ENCODE measurements at places on chromosomes 3 and 15.

- no peak for DNase-seq
Measured at GRCh38 chr3:139423232-139423631, 33.8 kb upstream of the COPB2 start.

GRCh38 chr3:30538791-30539190 is 67.6 kb upstream of the TGFBR2 start:
- no peak for DNase-seq

DNA sequence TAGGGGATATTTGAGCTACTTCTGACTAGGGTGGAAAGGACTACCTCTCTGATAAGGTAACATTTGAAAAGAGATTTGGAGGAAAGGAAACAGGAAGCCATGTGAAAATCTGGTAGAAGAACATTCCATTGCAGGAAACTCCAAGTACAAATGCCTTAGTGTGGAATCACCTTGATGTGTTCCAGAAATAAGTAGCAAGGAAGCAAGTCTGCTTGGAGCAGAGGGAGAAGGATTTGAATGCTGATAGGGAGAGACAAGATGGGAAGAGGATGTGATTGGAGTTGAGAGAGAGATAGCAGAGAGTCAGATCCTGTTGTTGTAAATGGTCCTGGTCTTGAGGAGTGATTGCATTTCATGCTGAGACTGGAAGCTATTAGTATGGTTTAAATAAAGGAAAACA is 335.1 kb upstream of the DCBLD2 start:
- no peak for DNase-seq

DNA sequence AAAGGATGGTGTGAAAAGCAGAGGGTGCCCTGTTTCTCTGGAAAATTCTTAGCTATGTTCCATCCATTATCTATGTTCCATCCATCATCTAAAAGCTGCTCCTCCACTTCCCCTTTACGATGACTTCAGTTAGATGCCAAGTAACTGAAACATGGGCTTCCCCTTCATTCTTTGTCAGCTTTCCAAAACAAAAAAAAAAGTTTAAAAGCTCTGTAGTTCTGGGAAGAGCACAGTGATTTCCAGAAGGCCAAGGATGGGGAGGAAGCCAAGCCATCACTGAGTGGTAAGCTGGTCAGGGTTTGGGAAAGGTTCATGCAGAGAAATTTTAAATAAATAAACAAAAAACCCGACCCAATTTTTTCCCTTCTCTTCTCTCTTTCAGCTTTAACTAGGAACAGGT is 111.5 kb downstream of the CFAP44 start:
- no peak for DNase-seq

- no peak for DNase-seq
Measured at GRCh38 chr3:154536751-154537150, 106.8 kb upstream of the GPR149 start.

- DNase-seq = no peak
Measured at GRCh38 chr3:54322354-54322753, 200.0 kb downstream of the CACNA2D3 start.

- DNase-seq = no peak
Measured at GRCh38 chr3:102614585-102614984, 179.8 kb downstream of the ZPLD1 start.

DNA sequence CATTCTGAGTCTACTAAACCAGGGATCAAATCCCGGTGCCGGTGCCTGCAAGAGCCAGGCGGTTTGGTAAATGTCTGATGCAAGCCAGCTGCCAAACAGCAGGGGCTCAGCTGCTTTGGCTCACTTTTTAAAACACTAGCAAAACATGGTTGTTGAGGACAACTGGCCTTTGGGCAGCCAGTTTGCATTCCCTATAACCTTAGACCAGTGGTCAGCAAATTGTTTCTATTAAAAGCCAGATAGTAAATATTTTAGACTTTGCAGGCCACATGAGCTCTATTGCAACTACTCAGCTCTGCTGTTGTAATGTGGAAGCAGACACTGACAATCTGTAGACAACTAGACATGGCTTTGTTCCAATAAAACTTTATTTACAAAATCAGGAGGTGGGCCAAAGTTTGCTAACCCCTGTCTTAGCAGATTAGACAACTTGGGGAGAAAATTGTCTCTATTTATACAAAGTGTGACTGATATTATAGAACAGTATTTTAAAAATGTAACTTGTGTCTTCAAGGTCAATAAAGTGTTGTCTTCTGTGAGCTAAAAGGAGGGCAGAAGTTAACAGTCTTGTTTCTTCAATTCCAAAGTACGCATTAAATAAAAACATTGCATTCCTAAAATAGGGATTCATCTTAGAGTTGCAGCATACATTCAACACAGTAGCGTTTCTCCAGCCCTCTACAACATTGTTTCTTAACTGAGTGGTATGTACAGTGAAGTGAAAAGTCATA is 67.6 kb downstream of the SSUH2 start:
- no peak for DNase-seq

GRCh38 chr3:119352034-119352609 is 57.9 kb downstream of the ARHGAP31 start:
- DNase-seq = no peak

- no peak for DNase-seq
Measured at GRCh38 chr3:18012436-18012835, 270.0 kb upstream of the TBC1D5 start.
